ENCODE measurements at places on chromosomes 13 and 19.

GRCh38 chr13:97282705-97283104 lies 60.6 kb downstream of the MBNL2 start:
- no peak for DNase-seq

GRCh38 chr19:50998686-50999085 lies 2.7 kb downstream of the KLK8 start:
- DNase-seq: no peak

- no peak for DNase-seq
These were observed 45.3 kb downstream of the UFM1 start for GRCh38 chr13:38394777-38395496.

DNA sequence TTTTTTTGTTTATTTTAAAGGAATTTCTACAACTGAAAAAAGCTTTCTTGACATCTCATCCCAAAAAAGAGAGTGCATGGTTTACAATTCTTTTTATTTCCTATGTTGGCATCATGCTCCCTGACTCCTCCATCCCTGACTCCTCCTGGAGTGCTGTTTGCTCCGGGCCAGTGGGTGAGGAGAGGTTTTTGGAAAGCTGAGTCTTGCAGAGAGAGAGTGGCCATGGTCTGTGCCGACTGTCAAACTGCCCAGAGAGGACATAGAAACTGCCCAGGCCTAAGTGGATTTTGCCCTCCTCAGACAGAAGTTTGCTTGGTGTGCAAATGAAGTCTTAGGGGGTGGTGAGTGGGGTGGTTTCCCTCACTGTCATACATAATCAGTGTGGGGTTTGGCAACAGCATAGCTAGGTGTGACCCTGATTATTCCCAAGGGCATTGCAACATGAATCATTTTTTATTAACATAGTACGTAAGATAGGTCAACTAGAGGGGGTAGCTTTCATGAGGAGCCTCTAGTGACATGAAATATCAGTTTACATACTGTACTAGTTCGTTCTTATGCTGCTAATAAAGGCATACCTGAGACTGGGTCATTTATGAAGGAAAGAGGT lies 179.8 kb upstream of the UBL3 start:
- no peak for DNase-seq

DNA sequence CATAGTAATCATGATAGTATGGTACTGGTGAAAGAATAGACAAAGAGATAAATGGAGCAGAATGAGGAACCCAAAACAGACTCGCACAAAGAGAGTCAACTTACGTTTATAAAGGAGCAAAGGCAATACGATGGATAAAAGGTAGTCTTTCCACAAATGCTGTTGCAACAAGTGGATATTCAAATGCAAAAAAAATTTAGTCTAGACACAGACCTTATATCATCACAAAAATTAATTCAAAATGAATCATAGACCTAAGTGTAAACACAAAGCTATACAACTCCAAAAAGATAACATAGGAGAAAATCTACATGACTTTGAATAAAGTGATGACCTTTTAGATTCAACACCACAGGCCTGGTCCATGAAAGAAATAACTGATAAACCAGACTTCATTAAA lies 131.6 kb downstream of the KL start:
- DNase-seq: no peak

DNA sequence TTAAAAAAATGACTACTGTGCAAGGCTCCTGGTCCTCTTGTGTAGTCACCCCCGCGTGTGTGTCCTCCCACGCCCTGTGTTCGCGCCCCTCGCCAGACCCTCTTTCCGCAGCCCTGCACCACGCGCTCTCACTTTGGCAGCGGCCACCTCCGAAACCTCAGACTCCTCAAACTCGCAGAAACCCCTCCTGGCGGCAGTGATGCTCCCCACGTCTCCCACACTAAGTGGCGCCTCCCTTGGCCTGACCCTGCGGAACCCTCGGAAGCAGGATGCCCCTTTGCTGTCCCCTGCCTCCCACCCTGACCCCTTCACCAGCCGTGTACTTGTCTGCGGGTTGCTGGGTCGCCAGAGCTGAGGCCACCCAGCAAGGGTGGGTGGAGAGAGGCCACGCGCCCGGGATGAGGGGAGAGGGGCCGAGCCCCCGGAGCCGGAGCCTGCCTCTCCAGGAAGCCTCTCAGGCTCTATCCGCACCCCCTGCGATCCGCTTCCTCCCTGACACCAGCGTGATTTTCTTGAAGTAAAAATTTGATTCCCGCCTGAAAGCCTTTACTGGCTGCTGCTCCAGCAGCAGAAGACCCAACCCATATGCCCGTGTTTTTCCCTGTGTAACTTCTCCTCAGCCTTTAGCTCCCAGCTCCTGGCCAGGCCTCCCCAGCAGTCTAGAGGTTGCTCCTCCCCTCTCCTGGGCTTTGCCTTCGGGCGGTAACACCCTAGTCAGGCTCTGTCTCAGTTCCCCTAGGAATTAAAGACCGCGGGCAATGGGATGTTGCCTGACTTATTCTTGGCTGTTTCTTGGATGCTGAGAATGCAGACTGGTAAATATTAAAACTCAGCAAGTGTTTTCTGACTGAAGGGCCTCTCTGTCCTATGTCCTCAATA lies 55.2 kb downstream of the MIPEP start:
- DNase-seq: no peak

- no peak for DNase-seq
These were observed 385.8 kb downstream of the KCNRG start for GRCh38 chr13:50401049-50401505.

DNA sequence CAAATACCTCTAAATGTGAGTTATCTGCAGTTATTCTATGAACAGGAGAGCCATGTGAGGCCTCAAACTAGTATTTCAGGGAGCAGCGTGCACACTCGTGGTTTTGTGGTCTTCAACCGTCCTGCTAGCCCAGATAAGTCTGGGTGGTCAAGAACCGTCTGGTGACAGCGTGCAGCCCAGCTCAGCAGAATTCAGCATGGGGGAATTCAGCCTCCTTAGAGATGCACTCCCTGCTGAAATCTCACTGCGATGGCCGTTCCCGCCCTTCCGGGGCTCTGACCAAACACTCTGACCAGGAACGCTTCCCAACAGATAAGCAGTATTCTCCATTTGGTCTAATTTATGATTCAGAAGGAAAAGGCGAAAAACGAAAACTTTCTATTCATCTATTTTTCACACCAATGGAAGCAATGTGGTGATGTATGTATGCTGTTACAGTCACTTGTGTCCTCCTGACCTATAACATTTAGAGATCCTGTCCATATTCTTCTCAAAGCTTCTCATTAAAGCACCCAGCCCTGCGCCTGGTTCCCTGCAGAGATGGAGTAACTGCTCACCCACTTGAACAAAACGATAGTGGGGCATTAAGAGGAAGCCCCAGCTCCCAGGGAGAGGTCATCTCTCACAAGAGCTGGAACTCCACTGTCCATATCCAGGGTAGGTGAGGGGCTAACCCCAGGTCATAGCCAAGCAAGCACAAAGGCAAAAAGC lies 2.9 kb downstream of the ANKRD27 start:
- no peak for DNase-seq

- DNase-seq: no peak
These were observed 1570.3 kb upstream of the PRR20A start for GRCh38 chr13:55570371-55570770.

GRCh38 chr13:99953138-99953755 lies 18.3 kb downstream of the ZIC5 start:
- DNase-seq: no peak

Measured in T-cell (primary cell).